ENCODE measurements at places on chromosomes 11 and 22.

DNA sequence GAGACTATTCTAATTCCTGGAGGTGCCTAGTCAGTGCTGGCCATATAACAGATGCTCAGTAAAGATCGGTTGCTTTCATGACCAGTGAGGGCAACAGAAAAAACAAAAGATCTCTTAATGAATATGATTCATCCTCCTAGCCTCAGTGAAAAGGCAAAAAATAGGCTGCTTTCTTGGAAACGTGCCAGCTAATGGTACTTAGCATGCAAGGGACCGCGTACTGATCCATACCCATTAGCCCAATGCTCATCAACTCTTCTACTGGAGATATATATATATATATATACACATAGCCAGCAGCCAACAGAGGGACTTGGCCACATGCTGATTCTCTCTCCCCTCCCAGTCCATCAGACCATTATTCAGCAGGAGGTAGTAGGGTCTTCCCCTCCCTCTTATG lies 320.4 kb downstream of the KIRREL3 start:
- H3K27me3 ChIP-seq: peaks cover 3% of the 10 kb centered on the region
- no peak overlapping the region for H3K27ac ChIP-seq
- no peak overlapping the region for H3K4me3 ChIP-seq
- H3K36me3 ChIP-seq: no peaks in the 10 kb centered on the region

DNA sequence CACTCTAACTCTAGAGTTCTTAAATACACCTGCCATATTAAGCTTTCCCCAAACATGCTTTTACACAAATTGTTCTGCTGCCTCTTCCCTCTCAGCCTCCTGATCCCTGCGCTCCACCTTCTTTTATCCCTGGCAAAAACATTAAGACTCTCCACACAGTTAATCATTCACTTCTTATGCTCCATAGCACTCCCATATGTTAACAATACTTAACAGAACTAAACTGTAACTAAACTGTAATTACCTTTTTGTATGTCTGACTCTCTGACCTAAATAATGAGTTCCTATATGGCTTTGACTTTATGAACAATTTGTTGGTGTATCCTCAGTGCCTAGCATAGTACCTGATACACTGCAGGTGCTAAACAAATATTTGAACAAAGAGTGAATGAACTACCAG lies 71.8 kb downstream of the BTBD10 start:
- H3K27me3 ChIP-seq: no peaks in the 10 kb centered on the region
- no peak overlapping the region for H3K4me3 ChIP-seq
- no peak for DNase-seq
- H3K36me3 ChIP-seq: peaks cover 17% of the 10 kb centered on the region

DNA sequence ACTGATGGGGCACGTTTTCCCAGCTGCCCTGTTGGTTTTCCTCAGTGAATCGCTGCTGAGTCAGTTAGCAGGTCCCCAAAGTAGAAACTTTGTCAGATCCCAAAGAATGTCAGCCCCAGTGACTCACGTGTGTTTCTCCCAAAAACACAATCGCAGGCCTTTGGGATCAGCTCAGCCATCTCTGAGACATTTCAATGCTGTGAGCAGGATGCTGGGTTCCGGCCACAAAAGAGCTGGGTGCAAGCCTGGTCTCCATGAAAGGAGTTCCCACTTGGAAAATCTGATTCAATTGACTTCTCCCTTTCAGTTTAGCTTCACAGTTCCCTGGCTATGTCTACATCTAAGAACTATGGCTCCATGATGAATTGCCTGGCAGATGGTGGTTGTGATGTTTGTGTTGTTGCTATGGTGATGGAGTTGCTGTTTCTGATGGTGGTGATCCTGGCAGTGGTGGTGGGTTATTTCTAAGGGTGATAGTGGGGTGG lies 28.0 kb downstream of the MYEOV start:
- no peaks in the 10 kb centered on the region for H3K36me3 ChIP-seq
- no peaks in the 10 kb centered on the region for H3K4me1 ChIP-seq
- H3K27ac ChIP-seq: no peak overlapping the region
- no peak overlapping the region for H3K4me3 ChIP-seq
- H3K27me3 ChIP-seq: no peaks in the 10 kb centered on the region
- no peak for DNase-seq

GRCh38 chr11:86799680-86800075 lies 664 bp upstream of the PRSS23 start:
- H3K4me3 ChIP-seq: peak overlapping the region; percentile 55
- no peak overlapping the region for H3K27ac ChIP-seq
- peaks cover 18% of the 10 kb centered on the region for H3K27me3 ChIP-seq
- no peak for DNase-seq

- no peaks in the 10 kb centered on the region for H3K36me3 ChIP-seq
- H3K27ac ChIP-seq: peak overlapping the region; percentile 19
- no peaks in the 10 kb centered on the region for H3K27me3 ChIP-seq
- H3K4me3 ChIP-seq: no peak overlapping the region
Observed at GRCh38 chr11:85127349-85127748, 499.8 kb downstream of the DLG2 start.

- H3K4me3 ChIP-seq: no peak overlapping the region
- H3K36me3 ChIP-seq: peaks cover 2% of the 10 kb centered on the region
- no peak overlapping the region for H3K27ac ChIP-seq
Observed at GRCh38 chr11:120912504-120912903, 111.4 kb upstream of the TBCEL start.

DNA sequence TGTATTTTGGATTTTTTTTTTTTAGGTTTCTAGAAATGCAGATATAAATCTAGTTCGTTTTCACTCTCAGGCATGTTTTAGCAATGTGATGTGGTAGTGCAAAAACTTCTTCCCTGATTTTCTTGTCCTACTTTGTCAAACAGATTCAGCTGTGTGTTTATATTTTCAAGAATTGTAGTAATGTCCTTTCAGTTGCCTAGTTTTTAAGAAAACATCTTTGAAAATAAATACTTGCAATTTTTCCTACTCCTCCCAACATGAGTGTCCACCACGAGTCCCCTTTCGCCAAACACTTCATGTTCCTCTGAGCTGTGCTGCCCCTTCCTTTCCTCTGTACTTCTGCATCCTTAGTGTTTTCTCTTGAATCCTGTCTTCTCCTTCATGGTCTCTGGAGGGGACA lies 686.9 kb downstream of the NTM start:
- no peak overlapping the region for H3K4me3 ChIP-seq
- no peak for DNase-seq
- no peaks in the 10 kb centered on the region for H3K36me3 ChIP-seq
- no peaks in the 10 kb centered on the region for H3K27me3 ChIP-seq
- no peak overlapping the region for H3K27ac ChIP-seq

- H3K27ac ChIP-seq: no peak overlapping the region
- H3K27me3 ChIP-seq: peaks cover 10% of the 10 kb centered on the region
Observed at GRCh38 chr11:125953401-125953935, 7.6 kb downstream of the VSIG10L2 start.

- peak overlapping the region; percentile 96 for H3K27ac ChIP-seq
- H3K4me1 ChIP-seq: peaks cover 17% of the 10 kb centered on the region
- DNase-seq: no peak
- H3K36me3 ChIP-seq: no peaks in the 10 kb centered on the region
- H3K4me3 ChIP-seq: no peak overlapping the region
Observed at GRCh38 chr22:31492151-31492550, 2.5 kb upstream of the EIF4ENIF1 start.

GRCh38 chr11:120750647-120751549 lies 239.3 kb downstream of the GRIK4 start:
- no peaks in the 10 kb centered on the region for H3K36me3 ChIP-seq
- H3K4me1 ChIP-seq: peaks cover 4% of the 10 kb centered on the region
- no peak overlapping the region for H3K4me3 ChIP-seq
- H3K27me3 ChIP-seq: peaks cover 10% of the 10 kb centered on the region
- no peak overlapping the region for H3K27ac ChIP-seq

DNA sequence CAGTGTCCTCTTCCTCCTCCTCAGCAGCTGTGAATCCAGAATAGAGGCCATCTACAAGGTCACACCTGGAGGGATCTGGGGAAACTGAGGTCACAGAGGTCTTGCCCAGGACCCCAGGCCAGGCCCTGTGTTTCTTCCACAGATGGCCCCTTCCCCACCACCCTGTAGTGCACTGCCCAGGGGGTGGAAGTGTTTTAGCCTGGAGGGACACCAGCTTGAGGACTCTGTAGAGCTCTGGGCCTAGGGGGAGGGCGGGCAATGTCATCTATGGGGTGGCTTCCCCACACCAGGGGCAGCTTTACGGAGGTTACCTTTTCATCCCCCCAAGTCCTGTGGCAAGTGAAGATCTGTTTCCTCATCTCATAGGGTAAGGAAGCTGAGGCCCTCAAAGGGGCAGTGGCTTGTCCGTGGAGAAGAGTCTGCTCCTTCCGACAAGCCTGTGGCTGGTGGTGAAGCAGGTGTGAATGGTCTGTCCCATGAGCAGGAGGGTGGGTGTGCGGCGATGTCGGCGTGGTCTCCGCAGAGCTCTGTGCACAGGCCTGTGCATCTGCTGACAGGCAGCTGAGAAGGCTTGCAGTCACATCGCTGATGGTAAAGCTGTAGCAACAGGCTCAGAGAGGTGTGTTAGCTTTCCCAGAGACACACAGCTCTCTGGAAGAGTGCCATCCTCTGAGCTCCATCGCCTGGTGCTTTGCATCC lies 74.1 kb upstream of the WNT7B start:
- H3K27me3 ChIP-seq: no peaks in the 10 kb centered on the region

DNA sequence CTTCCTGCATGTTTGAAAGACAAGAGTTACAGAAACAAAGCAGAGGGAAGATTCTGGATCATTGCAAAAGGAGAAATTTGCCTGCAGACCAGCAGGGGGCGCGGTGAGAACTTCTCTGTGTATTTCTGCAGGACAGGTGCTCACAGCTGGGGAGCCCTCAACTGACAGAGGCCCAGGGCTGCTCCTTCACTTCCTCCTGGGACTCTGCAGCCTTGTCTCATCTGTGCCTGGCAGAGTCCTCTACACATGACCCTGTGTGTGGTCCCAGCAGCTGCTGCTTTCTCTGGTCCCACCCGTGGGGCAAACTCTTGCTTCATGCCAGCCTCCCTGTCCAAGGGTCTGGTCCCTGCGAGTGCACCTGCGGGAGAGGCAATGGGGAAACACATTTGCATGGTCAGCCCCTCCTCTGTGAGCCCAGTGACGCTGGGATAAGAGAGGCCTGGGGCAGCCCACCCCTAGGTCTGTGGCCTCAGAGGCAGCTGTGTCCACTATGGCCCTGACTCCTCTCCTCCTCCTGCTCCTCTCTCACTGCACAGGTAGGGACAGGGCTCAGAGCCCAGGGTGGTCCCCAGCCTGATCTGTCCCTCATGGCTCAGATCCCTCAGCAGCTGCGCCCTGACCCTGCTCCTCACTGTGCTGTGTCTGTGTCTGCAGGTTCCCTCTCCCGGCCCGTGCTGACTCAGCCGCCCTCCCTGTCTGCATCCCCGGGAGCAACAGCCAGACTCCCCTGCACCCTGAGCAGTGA lies 43.2 kb upstream of the VPREB1 start:
- peak overlapping the region; percentile 22 for H3K27ac ChIP-seq
- DNase-seq: peak; percentile 36
- no peaks in the 10 kb centered on the region for H3K27me3 ChIP-seq
- peak overlapping the region; percentile 40 for H3K4me3 ChIP-seq
- H3K4me1 ChIP-seq: peaks cover 35% of the 10 kb centered on the region

DNA sequence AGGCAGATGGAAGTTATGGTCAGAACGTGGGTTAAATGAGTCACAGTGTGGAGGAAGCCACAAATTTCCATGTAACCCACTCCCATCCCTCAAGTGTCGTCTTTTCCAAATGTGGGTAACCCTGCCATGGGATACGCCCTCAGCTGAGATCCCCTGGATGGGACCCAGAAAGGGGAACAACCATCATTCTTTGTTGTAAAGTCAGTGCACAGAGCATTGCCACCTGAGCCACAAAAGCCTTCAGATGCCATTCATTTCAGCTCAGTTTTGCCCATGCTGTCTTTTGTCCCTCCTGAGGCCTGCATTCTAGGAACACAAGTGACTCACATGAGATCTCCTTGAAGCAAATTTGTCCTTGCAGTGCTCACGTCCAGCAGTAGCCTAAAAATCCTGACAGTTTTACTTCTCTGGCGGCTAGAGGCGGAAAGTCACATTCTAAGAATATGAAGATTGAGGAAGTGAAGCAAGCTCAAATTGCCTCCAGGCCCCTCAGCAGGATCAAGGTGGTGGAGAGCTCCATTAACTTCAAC lies 30.6 kb downstream of the MMP13 start:
- no peak for DNase-seq
- peaks cover 7% of the 10 kb centered on the region for H3K27me3 ChIP-seq
- no peak overlapping the region for H3K27ac ChIP-seq
- H3K36me3 ChIP-seq: no peaks in the 10 kb centered on the region

GRCh38 chr11:93902921-93903320 lies 52.5 kb upstream of the VSTM5 start:
- H3K27me3 ChIP-seq: peaks cover 7% of the 10 kb centered on the region
- no peak for DNase-seq
- no peak overlapping the region for H3K27ac ChIP-seq
- no peaks in the 10 kb centered on the region for H3K4me1 ChIP-seq
- H3K36me3 ChIP-seq: no peaks in the 10 kb centered on the region
- H3K4me3 ChIP-seq: no peak overlapping the region

DNA sequence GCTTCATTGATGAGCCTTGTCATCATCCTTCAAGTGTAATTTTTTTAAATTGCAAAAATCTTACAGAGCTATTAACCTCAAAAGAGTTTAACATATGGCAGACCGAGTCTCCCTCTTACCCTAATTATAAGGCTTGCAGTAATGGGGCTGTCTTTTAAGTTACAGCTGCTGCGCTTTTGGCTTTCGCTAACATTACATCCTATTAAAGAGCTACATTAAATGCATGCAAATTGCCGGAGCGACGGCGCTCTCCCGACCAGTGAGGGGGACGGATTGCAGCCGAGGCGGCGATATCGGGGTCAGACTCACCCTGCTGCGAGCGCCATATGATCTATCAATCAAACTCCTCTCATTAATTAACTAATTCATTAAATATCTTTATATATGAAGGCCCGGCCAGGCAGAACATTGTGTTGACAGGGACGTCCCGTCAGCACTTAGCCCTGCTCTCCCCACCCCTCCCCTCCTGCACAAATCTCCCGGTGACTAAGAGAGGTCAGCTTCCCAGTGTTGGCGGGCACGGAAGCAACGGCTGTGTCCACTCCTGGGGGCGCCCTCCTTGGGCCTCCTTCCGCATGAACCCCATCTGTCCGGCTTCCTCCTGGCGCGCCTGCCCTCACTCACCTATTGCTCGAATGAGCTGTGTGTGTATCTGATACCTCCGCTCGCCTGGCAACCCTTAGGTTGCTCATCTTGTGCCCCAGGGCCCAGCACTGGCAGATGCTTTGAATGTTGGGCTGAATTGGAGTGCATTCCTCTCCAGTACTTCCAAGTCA lies 156.0 kb upstream of the CADM1 start:
- H3K27ac ChIP-seq: no peak overlapping the region
- peaks cover 2% of the 10 kb centered on the region for H3K4me1 ChIP-seq
- H3K36me3 ChIP-seq: no peaks in the 10 kb centered on the region
- peaks cover 16% of the 10 kb centered on the region for H3K27me3 ChIP-seq

- no peaks in the 10 kb centered on the region for H3K27me3 ChIP-seq
- peaks cover 63% of the 10 kb centered on the region for H3K4me1 ChIP-seq
- no peak overlapping the region for H3K4me3 ChIP-seq
Observed at GRCh38 chr22:40240686-40241085, 63.0 kb downstream of the TNRC6B start.

DNA sequence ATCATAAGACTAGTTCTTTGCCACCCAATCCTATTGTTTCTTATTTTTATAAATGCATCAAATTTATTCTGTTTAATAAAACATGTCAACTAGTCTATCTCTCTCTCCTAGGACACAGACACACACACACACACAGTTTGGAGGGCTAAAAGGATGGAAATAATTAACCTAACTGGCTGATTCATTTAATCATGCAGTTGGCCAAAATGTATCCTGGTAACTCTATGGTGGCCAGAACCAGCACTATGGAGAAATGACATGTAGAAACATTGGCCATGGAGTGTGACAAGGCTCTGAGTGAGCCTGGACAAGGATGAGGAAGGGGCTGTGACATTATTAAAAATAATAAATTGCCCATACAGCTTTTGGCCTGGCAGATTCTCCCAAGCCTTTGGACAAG lies 64.1 kb downstream of the CLPB start:
- H3K4me1 ChIP-seq: no peaks in the 10 kb centered on the region
- DNase-seq: no peak
- no peak overlapping the region for H3K4me3 ChIP-seq
- H3K27me3 ChIP-seq: no peaks in the 10 kb centered on the region
- H3K36me3 ChIP-seq: peaks cover 30% of the 10 kb centered on the region

Measured in memory B cell (primary cell).